ENCODE measurements at places on chromosomes 12 and 14.
A peak's percentile ranks its signal among the peaks of the same experiment; 100 is the strongest.

GRCh38 chr12:70507442-70507841 is 129.8 kb downstream of the PTPRB start:
- peak; percentile 28 for DNase-seq

DNA sequence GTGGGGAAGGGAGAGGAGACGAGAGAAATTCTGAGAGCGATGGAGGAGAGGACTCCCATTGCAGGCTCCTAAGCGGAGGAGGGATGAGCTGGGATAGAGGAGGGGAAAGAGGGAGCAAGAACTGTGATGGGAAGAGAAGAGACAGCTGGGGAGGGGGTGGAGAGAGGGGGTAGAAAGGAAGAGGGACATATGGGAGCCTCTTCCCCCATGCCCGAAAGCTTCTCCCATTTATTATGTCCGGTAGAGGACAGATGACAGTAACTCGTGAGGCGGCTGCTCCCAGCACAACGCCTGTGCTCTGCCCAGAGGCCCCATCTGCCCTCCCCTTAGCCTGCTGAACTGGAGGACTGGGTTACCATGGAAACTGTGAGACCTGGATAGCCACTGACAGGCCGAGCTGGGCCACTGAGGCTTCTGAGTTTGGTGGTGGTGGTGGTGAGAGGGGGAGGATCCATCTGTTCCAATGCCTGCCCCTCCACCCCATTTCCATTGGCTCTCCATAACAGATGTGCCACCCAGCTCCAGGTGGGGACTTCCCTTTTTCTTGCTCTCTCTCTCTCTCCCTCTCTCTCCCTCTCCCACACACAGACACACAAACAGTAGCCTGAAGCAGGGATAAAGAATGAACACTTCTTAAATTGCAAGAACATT is 8.3 kb downstream of the CPNE6 start:
- DNase-seq = no peak

DNA sequence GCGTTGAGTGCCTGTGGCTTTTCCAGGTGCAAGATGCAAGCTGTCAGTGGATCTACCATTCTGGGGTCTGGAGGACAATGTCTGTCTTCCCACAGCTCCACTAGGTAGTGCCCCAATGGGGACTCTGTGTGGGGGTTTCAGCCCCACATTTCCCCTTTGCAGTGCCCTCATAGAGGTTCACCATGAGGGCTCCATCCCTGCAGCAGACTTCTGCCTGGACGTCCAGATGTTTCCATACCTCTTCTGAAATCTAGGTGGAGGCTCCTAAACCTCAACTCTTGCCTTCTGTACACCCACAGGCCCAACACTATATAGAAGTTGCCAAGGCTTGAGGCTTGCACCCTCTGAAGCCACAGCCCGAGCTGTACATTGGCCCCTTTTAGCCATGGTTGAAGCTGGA is 52.9 kb downstream of the PRKCH start:
- no peak for DNase-seq

- DNase-seq = no peak
These were observed 49.4 kb downstream of the VWF start for GRCh38 chr12:6074979-6075585.

GRCh38 chr12:93743999-93744689 is 67.0 kb downstream of the CRADD start:
- no peak for DNase-seq

DNA sequence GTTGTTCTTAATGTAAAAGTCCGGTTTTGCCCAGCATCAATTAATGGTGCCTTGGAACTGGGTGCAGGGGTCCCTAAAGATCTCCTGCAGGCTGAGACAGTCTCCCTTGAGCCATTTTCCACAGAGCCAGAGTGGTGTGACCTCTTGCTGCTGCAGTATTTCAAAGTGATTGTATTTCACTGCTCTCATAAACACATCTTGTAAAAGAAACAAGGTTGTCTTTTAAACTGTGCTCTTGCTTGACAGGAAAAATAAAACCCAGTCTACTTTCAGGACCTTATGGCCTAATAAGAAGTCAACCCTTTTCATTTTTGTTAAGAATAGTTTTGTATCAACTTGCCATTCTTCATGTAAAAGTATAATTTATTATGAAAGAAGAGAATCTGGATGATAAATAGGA is 44.7 kb downstream of the TMEM117 start:
- no peak for DNase-seq

DNA sequence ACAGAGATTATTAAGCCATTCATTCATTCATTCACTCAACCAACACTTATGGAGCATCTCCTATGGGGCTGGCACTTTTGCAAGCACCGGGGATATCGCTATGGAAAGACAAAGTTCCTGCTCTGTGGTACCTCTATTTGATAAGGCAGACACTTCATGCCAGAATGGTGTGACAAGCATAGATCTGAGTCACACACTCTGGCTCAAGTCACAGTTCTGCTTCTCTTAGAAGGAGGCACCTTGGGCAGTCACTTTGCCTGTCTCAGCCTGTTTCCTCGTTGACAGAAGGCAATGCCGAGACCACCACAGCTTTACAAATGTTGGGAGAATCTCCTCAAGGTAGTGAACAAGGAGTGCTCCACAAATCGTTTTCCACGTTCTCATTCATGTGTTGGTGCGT is 205.2 kb downstream of the SLC41A2 start:
- DNase-seq = no peak

DNA sequence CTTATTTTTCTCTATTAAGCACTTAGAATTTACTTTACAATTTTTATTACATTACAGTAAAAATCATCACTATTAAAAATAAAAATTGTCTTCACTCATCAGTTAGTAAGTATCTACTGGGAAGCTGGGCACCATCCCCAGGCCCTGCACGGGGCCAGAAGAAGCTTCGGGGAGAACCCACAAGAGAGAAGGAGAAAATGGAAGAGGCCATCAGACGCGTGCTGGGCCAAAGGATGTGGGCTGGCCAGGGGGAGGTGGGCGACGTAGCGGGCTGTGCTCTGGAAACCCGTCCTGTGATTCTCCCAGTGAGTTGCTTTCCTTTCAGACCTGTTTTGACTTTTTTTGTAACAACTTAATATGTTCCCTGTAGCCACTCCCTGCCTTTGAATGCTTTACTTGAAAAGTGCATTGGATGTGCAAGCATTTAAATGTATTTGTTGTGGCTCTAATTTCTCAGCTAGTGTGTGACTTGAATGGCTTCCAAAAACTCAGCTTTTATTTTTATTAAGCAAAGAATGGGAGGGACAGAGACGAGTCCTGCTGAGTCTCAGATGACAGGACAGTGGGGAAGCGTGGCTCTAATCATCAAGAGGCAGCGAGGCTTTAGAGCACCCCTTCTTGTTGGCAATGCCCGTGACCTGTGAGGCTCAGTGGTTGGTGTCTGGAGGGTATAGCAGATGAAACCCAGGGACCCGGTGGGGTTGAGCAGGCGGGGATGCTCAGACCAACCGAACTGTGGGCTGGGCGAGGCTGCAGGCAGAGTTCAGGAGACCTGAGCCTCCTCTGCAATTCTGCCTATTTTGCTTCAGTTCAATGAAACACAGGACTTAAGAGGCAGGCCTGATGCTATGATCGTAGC is 38.8 kb downstream of the SYNE3 start:
- DNase-seq = no peak

- DNase-seq = no peak
These were observed 337.3 kb downstream of the CACNA1C start for GRCh38 chr12:2390133-2390532.

DNA sequence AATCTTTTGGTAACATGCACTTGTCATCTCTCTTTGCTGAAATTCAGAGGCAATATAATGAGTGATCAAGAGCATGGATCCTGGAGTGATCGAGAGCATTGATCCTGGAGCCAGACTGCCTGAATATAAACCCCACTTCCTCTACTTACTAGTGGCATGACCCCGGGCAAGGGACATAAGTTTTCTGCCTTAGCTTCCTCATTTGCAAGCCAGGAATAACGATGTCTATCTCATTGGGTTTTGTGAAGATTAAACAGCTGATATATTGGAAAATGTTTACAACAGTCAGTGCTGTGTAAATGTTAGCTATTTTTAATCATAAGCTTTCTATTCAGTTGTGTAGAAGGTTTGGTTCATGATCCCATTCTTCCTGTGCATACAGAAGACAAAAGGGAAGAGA is 2.4 kb upstream of the CSRNP2 start:
- DNase-seq = no peak

DNA sequence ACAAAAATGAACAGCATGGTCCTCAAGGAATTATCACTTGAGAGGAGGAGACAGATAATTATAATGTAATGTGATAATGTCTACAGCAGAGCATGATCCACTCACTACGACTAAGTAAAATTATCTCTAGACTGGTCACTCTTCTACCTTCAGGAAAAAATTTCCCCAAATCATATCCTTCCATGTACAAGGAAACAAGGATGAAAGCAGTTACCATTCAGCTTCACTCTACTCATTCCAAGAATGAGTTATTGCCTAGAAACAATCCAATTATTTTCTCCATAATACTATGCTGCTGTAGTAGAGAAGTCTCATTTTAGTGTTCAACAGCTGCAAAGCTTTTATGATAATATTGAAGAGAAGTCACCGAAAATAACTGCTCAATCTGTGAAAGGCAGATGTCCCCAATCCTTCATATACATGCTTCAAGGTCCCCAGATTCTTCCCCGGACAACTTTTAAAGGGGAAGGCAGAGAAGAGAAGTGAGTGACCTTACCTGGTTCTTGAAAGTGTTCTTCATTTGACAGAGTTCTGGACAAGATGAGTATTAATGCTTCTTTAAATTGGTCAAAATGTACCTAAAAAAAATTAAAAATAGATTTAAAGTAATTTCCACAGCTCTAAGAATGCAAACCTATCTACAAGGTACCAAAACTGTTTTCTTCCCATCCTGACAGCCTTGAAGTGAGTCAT is 24.6 kb downstream of the NIN start:
- no peak for DNase-seq

DNA sequence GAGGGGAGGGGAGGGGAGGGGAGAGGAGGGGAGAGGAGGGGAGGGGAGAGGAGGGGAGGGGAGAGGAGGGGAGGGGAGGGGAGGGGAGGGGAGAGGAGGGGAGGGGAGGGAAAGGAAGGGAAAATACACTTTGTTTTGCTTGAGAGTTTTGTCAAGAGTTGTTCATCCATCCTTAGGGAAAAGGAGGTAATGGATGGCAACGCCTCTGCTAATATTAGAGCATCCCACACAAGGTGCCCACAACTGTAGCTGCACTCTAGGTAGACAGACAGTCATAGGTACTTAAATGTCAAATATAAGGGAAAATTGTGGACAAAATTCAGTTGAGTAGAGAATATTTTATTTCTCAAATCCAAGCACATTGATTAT is 2.5 kb upstream of the SSH1 start:
- DNase-seq = no peak

- DNase-seq = no peak
These were observed 62.7 kb upstream of the ARID2 start for GRCh38 chr12:45666816-45667215.

- no peak for DNase-seq
These were observed 42.9 kb downstream of the SFSWAP start for GRCh38 chr12:131753757-131754156.

DNA sequence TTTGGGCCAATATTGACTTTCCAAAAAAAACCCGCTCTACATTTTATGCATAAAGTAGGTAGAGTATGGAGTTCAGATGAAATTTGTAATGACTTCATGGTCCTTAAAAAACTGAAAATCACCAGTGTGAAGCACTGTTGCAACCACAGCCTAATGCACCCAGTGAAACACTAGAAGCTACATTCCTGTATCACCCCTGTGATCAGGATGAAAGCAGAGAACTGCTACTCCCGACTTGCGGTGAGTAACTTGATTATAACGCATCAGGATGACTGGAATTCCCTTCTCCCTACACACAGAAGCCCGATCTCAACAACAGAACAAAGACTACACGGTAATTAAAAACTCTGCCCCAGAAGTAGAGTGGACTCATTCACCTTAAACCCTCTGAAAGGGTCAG is 33.8 kb downstream of the SPTB start:
- peak; percentile 86 for DNase-seq

DNA sequence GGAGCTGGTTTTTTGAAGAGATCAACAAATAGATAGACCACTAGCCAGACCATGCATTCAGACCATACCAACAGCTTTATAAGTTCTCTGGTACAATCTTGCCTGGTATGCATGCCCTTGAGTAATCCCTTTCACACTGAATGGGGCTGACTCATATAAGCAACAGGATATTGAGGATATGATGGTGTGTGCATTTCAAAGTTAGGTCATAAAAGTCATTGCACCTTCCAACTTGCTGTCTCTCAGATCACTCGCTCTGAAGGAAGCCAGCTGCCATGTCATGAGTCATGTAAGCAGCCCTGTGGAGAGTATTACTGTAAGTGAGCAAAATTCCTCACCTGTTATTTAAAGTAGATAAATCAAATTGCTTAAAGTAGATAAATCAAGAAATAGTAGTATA is 45.0 kb upstream of the OR6J1 start:
- DNase-seq = peak; percentile 57

GRCh38 chr12:108312073-108312659 is 26.9 kb downstream of the CMKLR1 start:
- no peak for DNase-seq

- DNase-seq = no peak
These were observed 121.2 kb downstream of the DIP2B start for GRCh38 chr12:50626026-50626425.

- DNase-seq = peak; percentile 94
These were observed 53.8 kb downstream of the SSH1 start for GRCh38 chr12:108803428-108804105.

GRCh38 chr14:88975043-88975830 is 150.8 kb downstream of the TTC8 start:
- no peak for DNase-seq

- no peak for DNase-seq
These were observed 131.5 kb downstream of the KCNK10 start for GRCh38 chr14:88191605-88192004.

- no peak for DNase-seq
These were observed 1005.5 kb downstream of the NRXN3 start for GRCh38 chr14:79175671-79176070.

DNA sequence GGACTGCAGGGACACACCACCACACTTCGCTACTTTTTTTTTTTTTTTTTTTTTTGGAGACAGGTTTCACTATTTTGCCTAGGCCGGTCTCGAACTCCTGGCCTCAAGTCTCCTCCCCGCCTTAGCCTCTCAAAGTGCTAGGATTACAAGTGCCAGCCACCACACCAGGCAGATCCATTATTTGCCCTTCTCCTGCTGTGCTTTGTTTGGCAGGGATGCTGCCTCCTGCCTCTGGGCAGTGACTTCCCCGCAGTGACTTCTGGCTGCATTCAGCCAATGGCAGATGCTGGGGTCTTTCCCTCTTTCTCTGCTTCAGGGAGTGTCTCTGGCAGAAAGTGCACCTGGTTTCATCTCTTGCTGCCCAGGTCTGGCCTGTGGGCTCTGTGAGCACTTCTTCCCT is 6.7 kb upstream of the MORN3 start:
- no peak for DNase-seq

Data from astrocyte of the hippocampus (primary cell).